ENCODE measurements at places on chromosomes 1 and 21. TPM values are rescaled to one million over a fixed set of nuclear protein-coding genes. Genes with fewer than 3 reads are reported as not detected.

DNA sequence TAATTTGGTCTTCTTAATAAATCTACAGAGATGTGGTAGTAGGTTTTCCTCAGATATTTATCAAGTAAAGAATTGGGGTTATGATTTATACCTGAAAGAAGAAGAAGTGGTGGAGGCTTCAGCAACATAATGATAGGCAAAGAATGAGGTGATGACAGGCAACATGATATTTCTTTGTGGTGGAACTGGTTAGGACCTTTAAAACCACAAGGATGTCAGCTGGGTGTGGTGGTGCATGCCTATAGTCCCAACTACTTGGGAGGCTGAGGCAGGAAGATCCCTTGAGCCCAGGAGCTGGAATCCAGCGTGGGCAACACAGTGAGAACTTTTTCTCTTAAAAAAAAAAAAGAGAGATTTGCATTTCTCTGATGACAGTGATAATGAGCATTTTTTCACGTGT lies 34.1 kb upstream of the COL11A1 start:
- DNase-seq: no peak
- no peak overlapping the region for H3K4me3 ChIP-seq
- no peaks in the 10 kb centered on the region for H3K36me3 ChIP-seq

DNA sequence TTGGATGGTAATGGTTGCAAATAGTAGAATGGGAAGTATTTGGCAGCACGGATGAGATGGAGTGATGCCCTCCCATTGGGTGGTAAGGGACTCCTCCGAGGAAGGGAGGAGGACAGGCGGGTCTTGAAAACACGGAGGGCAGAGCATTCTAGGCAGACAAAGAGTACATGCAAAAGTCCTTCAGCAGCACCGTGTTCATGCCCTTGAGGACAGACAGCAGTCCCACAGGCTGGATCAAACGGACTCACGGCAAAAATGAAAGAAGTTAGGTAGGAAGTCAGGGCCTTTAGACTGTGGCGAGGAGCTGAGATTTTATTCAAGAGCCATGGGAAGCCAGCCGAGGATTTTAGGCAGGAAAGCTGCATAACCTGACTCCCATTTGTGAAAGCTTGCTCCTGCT lies 253.9 kb downstream of the RHOU start:
- no peak overlapping the region for H3K27ac ChIP-seq
- DNase-seq: no peak
- H3K36me3 ChIP-seq: no peaks in the 10 kb centered on the region
- H3K27me3 ChIP-seq: peaks cover 2% of the 10 kb centered on the region
- H3K4me3 ChIP-seq: no peak overlapping the region
- no peaks in the 10 kb centered on the region for H3K4me1 ChIP-seq

TMEM200B gene
- total RNA-seq: 4.7 TPM

- H3K4me1 ChIP-seq: no peaks in the 10 kb centered on the region
- H3K27ac ChIP-seq: no peak overlapping the region
- H3K36me3 ChIP-seq: no peaks in the 10 kb centered on the region
- H3K27me3 ChIP-seq: no peaks in the 10 kb centered on the region
- H3K4me3 ChIP-seq: no peak overlapping the region
- no peak for DNase-seq
These were observed 21.9 kb downstream of the AGL start for GRCh38 chr1:99872063-99872462.

DNA sequence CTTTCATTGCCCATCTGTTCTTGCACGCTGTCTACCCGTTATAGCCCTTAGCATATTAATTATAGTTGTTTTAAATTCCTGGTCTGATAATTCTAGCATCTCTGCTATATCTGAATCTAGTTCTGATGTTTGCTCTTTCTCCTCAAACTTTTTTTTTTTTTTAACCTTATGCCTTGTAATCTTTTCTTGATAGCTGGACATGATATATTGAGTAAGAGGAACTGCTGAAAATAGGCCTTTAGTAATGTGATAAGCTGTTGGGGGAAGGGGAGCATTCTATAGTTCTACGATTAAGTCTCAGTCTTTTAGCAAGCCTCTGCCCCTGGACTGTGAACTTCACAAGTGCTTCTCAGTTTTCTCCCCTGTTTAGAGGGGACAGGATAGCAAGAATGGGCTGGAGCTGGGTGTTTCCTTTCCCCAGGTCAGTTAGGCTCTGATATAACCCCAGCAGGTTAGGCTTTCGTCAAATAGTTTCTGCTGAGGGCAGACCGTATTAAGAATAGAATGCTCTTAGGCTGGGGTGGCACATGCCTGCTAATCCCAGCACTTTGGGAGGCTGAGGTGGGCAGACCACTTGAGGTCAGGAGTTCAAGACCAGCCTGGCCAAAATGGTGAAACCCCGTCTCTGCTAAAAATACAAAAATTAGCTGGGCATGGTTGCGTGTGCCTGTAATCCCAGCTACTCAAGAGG lies 62.2 kb downstream of the ZFYVE9 start:
- H3K4me1 ChIP-seq: no peaks in the 10 kb centered on the region
- no peak overlapping the region for H3K27ac ChIP-seq
- DNase-seq: no peak
- no peaks in the 10 kb centered on the region for H3K36me3 ChIP-seq
- no peak overlapping the region for H3K4me3 ChIP-seq

DNA sequence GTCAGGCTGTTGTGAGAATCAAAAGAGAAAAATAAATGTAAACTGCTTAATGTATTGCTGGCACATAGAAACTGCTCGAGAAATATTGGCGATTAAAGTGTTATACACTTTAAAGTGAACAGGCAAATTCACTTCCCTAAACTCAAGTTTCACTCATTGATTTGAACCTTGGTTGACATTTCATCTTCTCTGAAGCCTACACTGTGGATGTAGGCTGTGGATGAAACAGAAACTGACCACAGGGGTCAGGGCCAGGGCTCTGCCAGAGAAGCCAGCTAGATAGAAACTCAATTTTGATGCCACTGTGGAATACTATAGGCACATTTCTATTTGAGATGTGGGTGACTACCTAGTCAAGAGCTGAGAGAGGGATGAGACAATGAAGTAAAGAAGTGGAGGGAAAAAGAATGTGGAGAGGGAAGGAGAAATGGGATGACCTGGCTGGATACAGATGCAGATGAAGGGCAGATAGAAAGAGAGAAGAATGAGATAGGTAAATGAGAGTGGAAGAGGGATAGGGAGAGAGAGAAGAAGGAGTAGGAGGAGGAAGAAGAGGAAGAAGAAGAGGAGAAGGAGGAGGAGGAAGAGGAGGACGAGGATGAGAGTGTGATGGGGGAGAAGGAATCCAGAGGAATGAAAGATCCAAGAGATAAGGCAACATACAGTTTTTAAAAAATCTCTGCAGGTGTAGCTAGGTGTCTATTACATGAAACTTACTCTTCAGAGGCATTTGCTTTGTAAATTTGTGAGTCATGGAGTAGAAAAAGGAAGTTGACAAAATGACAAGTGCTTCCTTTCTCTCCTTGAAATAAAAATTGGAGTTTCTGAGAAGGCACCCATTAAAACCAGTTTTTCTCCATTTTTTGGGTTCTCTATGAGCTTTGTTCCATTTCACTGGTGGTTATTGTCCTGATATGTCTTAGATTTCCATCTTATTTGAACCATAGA lies 17.4 kb upstream of the CD1D start:
- no peaks in the 10 kb centered on the region for H3K36me3 ChIP-seq
- H3K4me3 ChIP-seq: no peak overlapping the region
- DNase-seq: no peak
- H3K27ac ChIP-seq: no peak overlapping the region
- no peaks in the 10 kb centered on the region for H3K4me1 ChIP-seq

DNA sequence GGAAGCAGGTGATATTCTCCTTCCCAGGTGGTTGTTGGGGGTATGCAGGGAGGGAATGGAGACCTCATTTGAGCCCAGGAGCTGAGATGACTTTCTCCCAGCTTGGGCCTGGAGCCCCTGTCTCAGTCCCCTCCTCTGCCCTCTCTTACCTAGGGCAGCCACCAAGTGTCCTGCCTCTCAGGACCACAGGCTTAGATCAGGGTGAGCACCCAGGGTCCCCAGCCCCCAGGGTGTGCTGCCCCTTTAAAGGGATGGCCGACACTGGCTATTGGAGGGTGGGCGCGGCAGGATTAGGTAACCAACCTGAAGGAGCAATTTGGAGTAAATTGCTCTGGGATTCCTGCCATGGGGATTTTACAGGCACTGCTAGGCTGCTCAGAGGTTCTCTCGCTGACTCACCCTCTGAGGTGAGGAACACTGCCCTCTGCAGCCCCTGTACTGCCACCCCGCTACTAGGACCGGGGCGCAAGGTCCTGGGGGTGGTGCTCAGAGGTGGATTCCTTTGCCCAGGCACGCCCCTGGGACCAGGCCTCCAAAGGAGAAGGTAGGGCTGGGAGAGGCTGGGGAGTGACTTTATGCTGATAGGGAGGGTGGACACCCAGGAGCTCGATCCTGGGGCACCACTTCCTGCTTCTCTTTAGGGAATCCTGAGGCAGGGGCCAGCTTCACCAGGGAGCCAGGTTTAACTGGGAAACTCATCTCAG lies 1.5 kb downstream of the RPS6KA1 start:
- H3K4me1 ChIP-seq: peaks cover 15% of the 10 kb centered on the region
- H3K27ac ChIP-seq: no peak overlapping the region
- peak; percentile 58 for DNase-seq
- H3K4me3 ChIP-seq: no peak overlapping the region

Measured in astrocyte (in vitro differentiated cells and primary cell).